ENCODE measurements at places on chromosomes 2 and 18.
A peak's percentile ranks its signal among the peaks of the same experiment; 100 is the strongest.

DNA sequence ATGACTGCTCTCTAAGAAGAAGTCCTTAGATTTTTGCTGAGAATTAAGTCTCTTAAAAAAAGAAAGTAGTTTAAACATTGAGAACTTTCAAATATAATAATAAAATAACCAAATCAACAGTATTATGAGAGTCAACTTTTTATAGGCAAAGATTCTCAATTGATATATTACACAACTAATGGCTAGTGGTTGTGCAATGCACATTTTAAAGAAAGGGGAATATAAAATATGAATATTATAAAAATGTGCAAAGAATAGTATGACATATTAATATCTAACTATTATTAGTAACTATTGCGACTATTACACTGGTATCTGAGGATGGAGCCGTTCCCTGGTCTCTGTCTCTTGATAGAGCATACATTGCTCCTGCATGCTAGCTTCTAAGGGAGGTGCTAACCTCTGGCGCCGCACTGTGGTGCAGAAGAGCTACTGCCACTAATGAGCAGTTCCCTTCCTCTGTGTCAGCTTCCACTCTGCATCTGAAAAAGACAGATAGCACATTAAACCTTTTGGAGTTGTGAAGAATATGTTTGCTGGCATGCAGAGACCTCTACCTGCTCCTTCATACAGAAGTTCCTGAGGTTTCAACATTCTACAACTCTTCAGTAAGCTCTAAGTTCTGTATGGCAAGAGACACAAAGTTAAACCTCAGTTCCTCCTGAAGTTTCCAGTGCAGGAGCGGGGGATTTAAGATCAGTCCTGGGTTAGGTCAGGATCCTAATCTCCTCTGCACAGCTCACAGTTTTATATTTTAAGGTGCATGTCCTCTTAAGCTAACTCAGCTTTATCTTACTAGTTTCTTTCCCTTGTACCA is 3.5 kb upstream of the SLC9A2 start:
- DNase-seq = peak; percentile 6

DNA sequence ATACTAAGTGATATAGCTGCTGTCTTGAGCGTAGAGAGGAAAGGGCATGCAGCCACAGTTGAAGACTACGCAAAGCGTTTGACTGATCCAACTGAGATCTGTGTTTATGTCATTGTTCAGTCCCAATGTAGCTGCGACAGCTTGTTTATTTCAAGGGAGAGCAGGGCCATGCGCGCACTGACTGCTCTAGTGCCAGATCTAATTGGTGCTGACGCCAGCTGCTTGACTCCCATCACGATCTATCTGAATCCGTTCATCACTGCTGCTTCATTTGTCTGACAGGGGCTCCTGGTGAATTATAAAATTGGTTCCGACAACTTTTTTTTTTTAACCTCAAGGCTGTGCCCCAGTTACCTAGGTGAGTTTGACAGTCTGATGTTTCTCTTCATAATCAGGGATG is 75.7 kb downstream of the CHST9 start:
- DNase-seq = no peak

DNA sequence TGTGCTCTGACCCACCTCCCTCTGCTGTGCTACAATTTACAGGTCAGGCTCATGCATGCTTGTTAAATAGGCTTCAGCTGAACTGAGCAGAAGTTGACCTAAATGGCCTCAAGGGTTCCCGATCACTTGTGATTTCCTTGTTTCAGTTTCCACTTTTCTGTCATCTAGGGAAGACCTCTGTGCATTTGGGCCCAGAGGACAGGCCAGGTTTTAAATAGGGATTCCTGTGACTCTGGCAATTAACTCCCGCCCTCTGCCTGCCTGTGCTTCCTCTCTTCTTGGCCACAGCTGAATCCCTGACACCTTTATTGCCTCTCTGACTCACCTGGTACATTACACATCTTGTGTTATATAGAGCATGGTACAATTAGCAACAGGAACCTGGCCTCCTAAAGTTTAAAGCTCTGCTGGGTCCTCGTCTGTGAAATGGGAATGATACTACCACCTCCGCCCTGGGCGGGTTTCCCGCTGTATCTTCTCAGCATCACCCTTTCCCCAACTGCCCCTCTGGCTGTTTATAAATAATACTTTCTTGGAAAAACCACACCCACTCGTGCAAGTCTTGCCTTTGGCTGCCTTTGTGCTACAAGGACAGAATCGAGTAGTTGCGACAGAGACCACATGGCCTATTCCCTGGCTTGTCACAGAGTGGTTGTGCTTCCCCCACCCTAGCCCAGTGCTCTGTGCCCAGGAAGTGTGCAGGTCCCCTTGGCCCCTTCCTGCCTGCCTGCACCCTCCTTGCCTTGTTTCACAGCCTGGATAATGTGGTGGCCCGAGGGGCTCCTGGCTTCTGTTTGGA is 7.9 kb downstream of the CABLES1 start:
- no peak for DNase-seq

GRCh38 chr18:45628979-45629958 is 14.0 kb downstream of the SLC14A2 start:
- DNase-seq = no peak

DNA sequence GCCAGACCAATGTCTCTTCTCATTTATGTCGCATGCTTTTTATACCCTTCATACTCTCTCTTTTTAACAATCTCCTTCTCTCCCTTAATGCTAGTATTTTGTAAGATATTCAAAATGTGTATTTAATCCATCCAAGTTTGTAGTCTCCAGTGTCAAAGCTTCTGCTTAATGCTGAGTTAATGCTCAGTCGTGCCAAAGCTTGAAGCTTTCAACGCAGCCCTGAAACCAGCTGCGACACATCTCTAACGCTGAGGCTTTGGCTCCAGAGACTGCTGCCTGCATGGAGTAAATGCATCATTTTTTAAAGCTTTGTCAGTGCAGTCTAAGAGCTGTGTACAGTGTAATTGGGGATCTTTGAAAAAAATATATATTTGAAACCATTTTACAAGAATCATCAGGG is 2108.8 kb upstream of the PIK3C3 start:
- no peak for DNase-seq

DNA sequence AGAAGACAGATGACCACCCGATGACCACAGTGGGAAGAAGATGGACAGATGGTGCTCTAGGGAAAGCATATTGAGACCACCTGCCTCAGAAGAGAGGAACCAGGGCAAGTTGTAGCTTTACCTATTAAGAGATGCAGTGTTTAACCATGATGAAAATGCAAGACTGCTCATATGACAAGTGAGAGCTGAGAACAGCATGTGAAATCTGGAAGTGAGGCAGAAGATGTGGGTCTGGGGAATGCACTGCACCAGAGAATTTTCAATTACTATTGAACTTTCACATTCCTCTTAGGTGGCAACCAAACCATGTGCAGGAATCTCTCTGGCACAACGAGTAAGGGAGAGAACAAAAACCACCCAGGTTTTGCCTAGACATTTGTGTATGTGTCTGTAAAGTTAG is 184.8 kb upstream of the CRIM1 start:
- DNase-seq = no peak

DNA sequence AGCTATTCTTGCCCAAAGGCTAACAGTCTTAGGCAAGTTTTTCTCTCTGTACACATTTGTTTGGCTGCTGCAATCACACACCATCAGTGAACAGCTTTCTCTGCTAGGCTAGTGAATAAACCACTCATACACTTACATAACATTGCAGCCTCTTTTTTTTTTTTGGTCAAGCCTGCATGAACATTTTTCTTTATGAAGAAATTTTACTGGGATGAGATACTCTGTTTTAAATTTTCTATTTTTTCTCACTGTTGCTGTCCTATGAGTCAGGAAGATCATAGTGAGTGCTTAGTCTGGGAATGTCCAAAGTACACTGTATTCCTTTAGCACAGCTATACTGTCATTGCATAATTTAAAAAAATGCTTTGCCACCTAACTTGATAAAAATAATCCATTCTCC is 58.5 kb downstream of the ROCK1 start:
- DNase-seq = no peak

- no peak for DNase-seq
Measured at GRCh38 chr2:204046145-204046544, 109.6 kb downstream of the ICOS start.

DNA sequence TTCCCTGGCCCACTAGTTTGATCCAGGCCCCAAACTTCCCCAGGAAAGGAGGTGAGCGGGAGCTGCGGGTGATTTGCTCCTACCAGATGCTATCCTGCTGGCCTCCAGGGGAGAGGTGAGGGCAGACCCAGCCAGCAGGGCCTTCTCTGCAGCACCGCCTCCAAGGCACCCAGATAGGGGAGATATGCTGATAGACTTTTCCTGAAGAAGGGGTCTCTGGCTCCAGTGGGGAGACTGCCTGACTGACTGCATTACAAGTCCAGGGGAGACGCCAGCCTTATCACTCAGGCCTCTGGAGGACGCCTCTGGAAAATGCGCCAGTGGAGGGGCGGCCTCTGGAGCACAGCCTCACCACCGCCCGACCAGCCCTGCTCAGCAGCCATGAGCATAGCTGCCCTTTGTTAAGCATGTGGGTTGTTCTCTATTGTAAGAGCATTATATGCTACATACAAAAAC is 60.6 kb upstream of the SMAD7 start:
- no peak for DNase-seq

DNA sequence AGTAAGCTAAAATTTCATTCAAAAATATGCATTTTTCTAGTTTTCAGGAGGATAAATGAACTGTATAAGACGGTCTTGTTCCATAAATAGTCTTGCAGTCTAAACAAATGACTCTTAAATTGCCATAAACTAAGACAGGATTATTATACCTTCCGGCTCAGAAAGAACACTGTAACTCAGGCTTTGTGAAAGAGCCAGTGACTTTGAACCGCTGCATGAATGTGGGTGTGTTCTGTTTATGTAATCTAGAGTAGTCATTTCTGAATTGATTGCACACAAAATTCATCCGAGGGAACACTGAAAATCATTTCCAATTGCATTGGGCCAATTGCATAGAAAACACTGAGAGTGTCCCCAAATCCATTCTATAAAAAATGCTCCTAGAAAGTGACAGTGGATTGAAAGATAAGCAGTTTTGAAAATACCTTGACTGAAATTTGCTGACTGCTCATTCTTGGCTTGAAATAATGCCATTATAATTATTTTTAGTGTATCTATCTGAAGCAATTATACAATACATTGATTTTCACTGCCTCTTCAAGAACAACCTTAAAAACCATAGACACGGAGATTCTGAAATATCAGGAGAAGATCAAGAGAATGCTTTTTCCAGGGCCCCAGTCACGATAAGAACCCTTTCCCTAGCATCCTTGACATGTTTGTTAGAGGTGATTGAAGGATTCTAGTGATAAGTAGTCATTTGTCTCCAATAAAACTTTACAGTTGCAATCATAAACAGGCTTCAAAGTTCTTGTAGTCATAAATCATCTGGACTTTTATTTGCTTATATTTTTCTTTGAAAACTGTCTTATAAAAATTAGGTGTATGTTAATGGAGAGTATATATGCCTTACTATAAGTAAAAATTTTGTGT is 55.4 kb downstream of the CNTNAP5 start:
- no peak for DNase-seq

- no peak for DNase-seq
Measured at GRCh38 chr2:195711478-195711877, 54.5 kb downstream of the SLC39A10 start.

DNA sequence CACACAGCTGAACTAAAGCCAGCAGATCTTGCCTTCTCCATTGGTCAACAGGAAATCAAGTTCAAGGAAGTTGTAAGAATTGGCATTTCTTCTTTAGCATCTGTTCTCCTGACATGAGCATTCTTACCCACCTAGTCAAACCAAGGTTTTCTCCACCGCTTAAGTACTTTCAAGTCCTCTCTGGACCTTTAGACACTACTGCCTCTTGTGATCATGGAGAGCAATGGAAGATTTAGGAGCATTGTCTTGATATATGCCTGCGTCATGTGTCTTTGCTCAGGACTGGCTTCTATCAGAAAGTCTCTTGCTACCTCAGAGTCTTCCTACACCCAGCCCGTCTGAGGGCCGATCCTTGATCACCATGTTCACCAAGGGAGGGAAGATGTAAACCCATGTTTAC is 262.2 kb downstream of the PHLPP1 start:
- DNase-seq = no peak

GRCh38 chr2:144950899-144951560 is 431.1 kb upstream of the ZEB2 start:
- no peak for DNase-seq

- no peak for DNase-seq
Measured at GRCh38 chr2:1899396-1899730, 155.0 kb upstream of the PXDN start.

GRCh38 chr18:29164020-29164706 is 987.2 kb upstream of the CDH2 start:
- no peak for DNase-seq

- DNase-seq = no peak
Measured at GRCh38 chr2:184302506-184302905, 295.8 kb upstream of the ZNF804A start.

- no peak for DNase-seq
Measured at GRCh38 chr2:151049746-151050145, 211.9 kb downstream of the RBM43 start.

DNA sequence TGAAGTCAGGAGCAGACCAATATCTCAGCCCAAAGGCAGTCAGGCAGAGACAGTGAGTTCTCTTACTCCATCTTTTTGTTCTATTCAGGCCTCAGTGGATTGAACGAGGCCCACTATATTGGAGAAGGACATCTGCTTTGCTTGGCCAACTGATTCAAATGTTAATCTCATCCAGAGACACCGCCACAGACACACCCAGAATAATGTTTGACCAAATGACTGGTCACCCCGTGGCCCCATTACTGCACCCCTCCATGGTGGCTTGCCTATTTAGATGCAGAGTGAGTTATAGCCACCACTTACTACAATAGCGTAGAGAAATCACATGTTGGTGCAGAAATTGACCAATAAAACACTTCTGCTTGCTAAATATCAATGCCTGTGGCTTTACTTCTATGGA is 88.1 kb downstream of the HRH4 start:
- DNase-seq = no peak

- DNase-seq = no peak
Measured at GRCh38 chr2:33221046-33221784, 255.2 kb upstream of the RASGRP3 start.

GRCh38 chr2:230907361-230908091 is 17.5 kb downstream of the GPR55 start:
- DNase-seq = no peak

- DNase-seq = no peak
Measured at GRCh38 chr2:206274434-206275311, at the start of gene ZDBF2. Gene ZDBF2, plus strand, starts transcription at chr2:206274663. Its CDS starts 7,187 bp downstream, at chr2:206281850.

Data from SK-N-MC (cell line).